ENCODE measurements at places on chromosomes 1 and 21.

DNA sequence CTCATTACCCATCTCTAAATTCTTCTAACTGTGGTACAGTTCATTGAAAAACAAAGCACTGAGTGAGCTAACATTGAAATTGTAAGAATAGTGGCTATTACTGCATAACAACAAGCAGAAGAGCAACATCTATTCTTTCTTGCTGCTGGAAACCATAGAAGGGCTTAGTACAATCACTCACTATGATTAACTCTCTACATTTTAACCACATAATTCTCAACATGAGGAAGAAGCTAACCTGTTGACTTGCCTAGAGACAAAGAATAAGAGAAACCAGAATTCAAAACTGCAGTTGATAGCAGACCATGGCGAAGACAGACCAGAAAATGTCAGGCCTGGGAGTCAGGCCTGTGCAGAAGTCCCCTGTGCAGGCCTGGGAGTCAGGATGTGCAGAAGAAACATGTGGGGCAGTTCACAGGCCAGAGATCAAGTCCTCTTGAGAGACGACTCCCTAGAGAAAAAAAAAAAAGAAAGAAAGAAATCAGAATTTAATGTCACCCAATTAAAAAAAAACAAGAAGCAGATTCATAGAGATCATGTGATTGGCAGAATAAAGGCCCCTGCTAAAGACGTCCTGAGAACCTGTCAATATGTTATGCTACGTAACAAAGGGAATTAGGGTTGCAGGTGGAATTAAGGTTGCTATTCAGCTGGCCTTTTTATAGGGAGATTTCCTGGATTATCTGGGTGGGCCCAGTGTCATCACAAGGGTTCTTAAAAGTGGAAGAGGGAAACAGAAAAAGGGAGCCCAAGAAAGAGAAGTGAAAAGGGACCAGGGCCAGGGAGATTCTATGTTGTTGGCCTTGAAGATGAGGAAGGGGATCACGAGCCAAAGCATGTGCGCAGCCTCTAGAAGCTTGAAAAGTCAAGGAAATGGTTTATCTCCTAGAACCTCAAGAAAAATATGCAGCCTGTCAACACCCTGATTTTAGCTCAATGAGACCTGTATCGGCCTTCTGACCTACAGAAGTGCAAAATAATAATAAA lies 94.9 kb downstream of the MRPL39 start:
- no peak for DNase-seq

- no peak for DNase-seq
These were observed 397.6 kb downstream of the LRRIQ3 start for GRCh38 chr1:73800376-73800775.

GRCh38 chr1:195763146-195763906 lies 844.9 kb downstream of the KCNT2 start:
- peak; percentile 89 for DNase-seq

DNA sequence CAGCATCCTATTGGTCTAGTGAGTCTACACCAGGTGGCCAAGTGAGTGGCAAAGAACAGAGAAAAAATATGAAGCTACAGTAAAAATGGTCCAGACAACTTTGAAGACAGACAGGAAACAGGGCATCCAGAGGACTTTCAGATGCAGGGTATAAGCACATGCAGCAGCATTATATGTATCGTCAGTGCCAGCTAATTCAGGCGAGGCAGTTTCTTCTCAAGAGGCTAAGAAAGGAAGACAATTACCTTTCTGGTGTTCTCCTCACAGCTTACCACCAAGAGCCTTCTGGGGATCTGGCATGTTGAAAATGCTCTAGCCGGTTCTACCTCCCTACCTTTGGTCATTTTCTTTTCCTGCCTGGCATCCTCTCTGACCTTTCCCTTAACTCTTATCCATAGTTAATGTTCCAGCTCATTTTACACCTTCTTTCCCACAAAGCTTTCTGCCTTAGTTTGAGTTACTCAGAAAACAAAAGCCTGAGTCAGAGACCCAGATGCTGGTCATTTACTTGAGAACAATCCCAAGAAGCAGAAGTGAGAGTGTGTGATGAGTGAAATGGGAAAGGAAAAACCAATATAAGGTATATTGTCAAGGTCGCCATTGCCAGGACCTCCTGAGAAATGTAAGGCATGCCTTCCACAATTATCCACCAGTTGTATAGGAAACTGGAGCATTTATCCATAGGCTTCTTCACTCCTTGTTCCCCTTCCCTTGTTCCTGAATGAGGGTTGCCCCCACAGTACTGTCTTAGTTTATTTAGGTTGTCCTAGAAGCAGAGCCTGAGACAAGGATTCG lies 444.1 kb downstream of the PLPP3 start:
- DNase-seq = no peak

GRCh38 chr1:59926381-59927123 lies at the start of gene CYP2J2:
Gene CYP2J2 (minus strand): TSS chr1:59926773. CDS start chr1:59926746, 27 bp downstream.
- DNase-seq = peak; percentile 51

- no peak for DNase-seq
These were observed 124.8 kb downstream of the DISC1 start for GRCh38 chr1:231751415-231751814.

DNA sequence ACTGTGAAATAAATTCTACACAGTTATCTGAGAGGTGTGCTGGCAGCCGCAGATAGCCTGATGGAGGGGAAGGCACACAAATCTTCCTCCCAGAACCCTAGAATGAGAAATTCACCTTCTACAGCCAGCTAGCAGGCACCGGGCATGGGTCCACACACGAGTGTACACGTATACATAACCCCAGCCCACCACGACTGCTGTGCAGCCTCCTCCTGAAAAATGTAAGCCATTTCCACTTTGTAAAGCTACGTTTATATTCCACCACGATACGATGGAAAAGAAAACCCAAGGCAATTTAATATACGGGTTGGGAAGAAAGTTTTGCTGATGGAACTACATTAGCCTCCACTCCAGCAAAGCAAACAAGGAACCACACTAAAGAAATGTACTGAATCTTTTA lies 1.8 kb downstream of the BTG3 start:
- no peak for DNase-seq

GRCh38 chr1:169132512-169133227 lies 26.2 kb downstream of the ATP1B1 start:
- DNase-seq = no peak

DNA sequence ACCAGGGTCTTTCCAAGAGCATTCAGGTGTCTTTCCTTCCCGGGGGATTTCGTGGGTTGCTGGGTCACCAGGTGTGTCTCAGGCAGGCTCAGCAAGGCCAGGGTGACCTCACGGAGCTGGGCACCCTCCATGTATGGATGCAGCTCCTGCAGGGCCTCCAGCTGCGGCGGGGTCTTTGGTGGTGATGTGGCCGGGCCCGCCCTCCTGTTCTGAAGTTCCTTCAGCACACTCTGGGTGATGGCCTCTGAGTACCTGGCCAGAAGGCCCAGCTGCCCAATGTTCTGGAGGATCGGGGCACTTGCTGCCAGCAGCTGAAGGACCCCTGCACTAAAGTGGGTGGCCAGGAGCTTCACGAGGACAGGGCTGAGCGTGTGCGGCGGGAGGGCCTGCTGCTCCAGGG lies 45.5 kb downstream of the URB1 start:
- DNase-seq = no peak

DNA sequence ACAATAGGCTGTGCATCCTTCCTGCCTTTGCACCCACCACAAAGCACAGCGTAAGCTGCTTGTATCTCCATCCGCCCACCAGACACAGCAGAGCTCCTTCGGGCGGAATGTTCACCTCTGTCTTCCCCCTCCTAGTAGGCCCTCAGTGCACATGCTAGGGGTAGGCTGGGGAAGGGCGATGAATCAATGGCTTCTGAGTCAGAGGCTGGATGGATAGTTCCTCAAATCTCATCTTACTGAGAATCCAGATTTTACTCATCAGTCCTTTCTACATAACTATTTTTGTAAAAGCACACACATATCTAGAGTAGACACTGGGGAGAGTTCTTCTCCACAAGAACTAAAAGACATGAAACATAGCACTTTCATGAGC lies 73.8 kb downstream of the BCAR3 start:
- no peak for DNase-seq

DNA sequence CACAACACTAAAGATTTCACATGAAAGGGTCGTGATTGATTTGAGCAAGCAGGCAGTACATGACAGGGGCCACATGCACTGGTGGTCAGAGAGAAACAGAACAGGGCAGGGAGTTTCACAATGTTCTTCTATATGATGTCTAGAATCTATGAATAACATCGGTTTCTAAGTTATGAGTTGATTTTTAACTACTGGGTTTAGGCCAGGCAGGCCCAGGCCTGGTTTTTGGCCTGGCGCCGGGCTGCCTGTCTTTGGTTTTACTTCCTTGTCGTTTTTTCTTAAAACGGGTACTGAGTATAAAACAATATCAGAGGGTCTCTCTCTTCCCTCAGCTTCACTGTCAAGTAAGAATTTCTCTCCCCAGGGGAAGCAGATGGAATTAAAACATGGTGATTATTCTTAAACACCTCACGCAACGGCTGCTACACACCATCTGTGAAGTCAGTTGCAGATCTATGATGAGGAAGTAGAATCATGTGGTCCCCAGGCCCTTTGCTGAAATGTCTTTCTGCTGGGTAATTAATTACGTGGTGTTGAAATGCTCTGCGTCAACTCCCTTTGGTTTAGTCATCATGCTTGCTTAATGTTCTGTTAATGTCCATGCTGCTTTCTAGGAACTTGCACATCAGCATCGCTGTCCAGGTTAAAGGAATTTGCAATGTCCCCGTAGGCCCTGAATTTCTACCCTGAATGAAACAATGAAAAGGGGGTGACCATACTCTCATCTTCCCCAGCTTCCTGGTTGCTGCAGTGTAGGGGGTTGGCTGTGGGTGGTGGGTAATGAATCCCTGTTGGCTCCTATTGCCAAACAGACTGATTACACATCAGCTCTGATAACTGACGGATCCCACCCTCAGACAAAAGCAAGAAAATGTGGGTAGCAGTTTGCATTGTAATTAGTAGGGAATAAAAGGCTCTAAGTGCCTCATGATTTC lies 70.3 kb downstream of the SERINC2 start:
- peak; percentile 87 for DNase-seq

- no peak for DNase-seq
These were observed 54.9 kb upstream of the DIPK1A start for GRCh38 chr1:93016171-93016570.

DNA sequence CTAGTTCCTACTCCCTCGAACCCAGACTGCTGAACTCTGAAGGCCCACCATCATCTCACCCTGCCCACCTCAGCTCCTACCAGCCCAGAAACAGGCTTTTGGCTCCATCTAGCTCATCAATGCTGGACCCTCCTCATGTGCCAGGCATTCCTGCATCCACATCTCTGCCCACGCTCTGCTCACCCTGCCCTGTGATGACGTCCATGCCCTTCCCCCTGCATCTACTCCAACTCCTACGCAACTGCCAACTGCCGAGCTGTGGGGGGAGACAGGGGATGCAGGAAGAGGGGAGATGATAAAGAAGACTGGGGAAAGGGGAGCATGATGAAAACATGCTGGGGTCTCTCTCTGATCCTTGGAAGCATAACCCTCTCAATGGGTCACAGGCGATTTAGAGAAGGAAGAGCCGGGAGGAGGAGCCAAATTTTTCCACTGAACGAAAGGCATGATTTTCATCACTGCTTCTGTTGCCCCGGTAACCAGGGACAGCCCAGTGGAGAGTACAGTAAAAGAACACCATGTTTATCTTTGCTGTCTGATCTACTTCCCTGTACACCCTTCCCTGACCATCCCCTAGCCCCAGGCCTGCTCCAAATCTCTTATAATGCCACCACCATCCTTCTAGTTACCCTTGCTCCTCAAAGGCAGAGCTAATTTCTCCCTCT lies 44.3 kb downstream of the CD34 start:
- no peak for DNase-seq

DNA sequence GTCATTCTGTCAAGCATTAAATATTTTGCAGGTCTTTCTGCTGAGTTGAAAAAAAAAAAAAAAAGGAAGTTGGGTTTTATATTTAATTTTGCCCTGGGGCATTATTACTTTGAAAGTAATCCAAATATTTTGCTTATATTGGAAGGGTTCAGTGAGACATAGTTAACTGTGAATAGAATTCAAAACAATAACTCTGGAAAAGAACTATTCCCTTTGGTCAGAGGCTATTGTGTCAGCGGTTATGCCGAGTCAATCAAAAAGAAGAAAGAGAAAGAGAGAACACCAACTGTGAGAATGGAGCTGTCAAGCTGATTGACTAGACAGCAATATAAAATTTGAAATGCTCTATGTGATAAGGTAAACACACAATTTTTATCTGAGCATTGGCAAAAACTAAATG lies 761.7 kb downstream of the ADGRL2 start:
- peak; percentile 1 for DNase-seq

- DNase-seq = peak; percentile 78
These were observed 14.2 kb upstream of the TENT5B start for GRCh38 chr1:27026621-27027574.

GRCh38 chr1:167524651-167525050 lies 6.3 kb upstream of the CD247 start:
- no peak for DNase-seq

- no peak for DNase-seq
These were observed 22.7 kb downstream of the PGBD5 start for GRCh38 chr1:230403442-230403841.

- DNase-seq = peak; percentile 72
These were observed 3.2 kb upstream of the RXFP4 start for GRCh38 chr1:155938220-155938627.

DNA sequence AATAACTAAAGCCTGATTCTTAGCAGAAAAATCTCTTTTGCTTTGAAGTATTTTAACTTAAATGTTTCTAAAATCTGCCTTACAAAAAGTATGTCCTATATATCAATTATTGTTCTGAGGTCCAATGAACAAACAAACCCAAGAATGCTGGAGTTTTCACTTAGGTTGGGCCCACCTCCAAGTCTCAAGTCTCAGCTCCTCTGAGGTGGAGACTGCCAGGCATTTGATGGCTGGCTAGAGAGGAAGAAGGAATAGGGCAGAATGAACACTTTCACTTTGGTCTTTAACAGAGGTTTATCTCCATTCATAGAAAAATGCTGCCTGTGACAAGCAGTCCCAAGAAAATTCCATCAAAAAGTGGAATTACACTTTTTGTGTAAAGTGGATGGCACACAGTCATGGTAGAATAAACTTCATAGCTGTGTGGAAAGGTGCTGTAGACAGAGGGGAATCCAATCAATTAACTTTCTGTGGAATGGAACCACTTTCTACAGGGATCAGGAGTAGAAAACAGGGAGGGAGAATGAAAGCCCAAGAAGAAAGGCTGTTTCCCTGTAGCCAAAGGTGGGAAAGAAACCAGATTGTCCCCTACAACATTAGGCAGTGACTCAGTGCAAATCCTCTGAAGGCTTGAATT lies 349.4 kb upstream of the RUNX1 start:
- no peak for DNase-seq

GRCh38 chr21:43703035-43703880 lies 15.7 kb upstream of the PDXK start:
- no peak for DNase-seq

- DNase-seq = peak; percentile 20
These were observed 73.6 kb upstream of the TLR5 start for GRCh38 chr1:223216531-223217205.

GRCh38 chr1:64061430-64062104 lies 141.9 kb upstream of the UBE2U start:
- DNase-seq = no peak

- DNase-seq = no peak
These were observed 205.2 kb downstream of the GRIK3 start for GRCh38 chr1:36829066-36829465.

DNA sequence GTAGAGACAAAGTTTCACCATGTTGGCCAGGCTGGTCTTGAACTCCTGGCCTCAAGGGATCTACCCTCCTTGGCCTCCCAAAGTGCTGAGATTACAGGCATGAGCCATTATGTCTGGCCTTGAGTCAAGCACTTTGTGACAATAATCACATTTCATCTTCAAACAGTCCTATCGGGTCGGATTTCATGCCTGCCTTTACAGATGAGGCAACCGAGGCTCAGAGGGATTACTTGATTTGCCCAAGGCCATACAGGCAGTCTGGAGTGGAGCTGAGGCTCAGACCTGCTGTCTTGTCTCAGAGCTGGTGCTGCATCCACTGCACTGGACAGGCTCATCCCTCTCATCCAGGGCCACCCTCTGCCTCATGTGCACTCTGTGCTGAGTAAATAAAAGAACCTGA lies 26.6 kb downstream of the FAM151A start:
- no peak for DNase-seq

Measured in NCI-H2081 (cell line).